ENCODE measurements at places on chromosomes 11 and 22.
A peak's percentile ranks its signal among the peaks of the same experiment; 100 is the strongest.

- no peak for DNase-seq
These were observed 2.2 kb downstream of the MRPL23 start for GRCh38 chr11:1949302-1949701.

GRCh38 chr11:118202599-118203422, 22.0 kb downstream of the JAML start:
- DNase-seq = no peak

GRCh38 chr11:65066315-65066714, 8.0 kb upstream of the NAALADL1 start:
- no peak for DNase-seq

DNA sequence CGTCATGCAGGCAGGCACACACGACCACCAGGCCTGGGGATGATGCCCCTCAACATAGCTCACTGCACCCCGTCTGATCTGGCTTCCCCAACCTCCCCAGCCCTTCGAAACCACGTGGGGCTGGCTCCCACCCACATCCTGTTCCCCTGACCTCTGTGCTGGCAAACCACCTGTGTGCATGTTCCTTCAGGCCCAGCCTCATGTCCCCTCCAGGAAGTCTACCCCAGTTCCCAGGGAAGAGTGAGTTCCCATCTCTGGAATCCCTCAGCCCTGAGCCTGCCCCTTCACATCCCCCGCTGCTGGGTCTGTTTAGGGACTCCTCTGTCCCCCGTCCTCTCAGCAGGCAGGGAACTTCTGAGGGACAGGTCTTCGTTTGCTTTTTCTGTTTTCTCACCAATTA, 7.1 kb downstream of the SLC7A4 start:
- DNase-seq = no peak

DNA sequence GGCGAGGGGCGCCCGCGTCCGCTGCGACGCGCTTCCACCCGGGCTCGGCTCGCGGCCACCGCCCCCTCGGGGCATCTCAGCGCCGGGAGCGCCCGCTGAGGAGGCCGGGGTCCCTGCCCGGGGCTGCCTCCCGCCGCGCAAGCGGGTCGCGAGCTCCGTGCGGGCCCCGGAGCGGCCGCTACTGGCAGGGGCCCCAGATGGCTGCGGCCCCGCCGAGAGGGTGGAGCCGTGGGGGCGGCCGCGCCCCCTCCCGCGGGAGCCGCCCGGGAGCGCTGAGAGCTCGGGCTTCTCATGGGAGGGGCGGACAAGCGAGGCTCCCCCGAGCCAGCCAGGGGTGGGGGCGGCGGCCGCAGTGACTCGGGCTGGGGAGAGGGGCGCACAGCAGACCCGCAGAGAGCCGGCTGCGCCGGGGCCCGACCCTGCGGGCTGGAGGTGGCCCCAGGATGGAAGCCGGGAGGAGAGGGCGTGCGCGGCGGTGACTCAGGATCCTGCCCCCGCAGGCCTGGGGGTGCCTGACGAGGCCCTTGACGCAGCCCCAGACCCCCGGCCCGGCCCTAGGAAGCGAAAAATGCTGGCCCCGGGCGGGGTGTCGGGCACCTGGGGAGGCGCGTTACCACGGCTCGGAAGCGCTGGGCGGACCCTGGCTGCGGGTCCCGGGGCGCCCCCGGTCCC, 603 bp upstream of the ZFTA start:
- DNase-seq = no peak

DNA sequence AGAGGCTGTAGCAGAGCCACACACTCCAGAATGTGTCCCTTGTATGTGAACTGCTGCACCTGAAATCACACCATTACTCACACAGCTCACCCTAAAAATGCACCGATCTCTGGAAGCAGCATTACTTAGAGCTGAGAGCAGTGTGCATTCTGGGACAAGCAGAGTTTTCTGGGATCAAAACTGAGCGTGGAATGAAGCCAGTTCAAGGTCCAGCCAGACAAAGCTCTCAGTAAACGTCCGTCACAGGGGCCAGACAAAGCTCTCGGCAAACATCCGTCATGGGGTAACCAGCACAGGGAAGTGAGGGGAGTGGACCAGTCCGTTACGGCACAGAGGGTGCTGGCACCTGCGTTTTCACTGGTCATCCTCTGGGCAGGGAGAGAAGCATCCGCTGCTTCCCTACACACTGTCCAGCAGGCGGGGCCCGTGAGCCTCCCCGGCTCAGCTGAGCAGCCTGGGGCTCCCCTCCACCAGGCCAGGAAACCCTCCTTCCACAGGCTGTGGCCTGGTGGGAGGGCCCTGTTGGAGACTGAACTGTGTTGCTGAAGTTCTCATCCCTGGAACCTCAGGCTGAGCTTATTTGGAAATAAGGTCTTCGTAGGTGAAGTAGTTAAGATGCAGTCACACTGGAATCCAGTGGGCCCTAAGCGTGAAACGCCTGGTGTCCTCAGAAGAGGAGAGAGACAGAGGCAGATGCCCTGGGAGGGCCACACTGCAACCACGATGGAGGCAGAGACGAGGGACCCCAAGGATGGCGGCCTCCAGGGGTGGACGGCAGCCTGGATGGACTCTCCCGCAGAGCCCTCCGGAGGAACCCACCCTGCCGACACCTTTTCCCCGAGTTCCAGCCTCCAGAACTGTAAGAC, 883.9 kb downstream of the BRD1 start:
- no peak for DNase-seq

- no peak for DNase-seq
These were observed 45.4 kb upstream of the GLYAT start for GRCh38 chr11:58776891-58777710.

- DNase-seq = no peak
These were observed 49.9 kb upstream of the TRIM77 start for GRCh38 chr11:89660234-89660633.

DNA sequence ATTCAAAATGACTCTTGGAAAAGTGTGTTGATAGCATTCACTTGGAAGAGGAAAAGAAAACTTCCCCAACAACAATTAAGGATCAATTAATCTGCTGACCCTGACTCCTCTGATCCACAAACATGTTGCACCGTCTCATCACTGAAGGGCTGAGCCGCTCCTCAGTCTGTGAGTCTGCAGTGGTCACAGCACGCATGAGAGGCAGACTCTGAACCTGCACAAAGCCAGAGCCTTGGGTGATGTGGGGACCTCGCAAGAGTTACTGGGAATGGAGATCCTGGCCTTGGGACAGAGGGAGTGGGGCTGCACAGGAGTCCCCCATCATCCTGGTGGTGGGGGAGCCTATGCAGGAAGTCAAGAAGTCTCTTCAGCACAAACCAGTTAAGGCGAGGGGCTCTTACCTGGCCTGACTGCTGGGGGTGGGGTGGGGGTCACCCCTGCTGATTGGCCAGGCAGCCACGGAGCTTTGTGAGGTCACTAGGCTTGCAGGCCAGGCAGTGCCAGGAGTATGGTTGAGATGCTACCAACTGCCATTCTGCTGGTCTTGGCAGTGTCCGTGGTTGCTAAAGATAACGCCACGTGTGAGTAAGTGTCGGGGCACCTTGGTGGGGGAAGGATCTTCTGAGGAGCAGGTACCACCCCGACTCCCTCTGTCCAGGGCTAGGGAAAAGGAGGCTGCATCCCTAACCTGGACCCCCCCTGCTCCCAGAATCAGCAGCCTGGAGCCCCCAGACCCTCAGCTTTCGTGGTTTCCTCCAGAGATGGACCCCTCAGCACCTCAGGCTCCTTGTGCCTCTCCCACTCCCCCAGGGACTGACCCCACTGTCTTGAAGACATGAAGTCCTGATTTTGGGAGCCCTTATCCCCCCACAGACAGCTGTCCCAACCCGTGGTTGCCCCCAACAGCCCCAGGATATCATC, at the start of gene ACR:
Gene ACR (plus strand): TSS at position 477 of the 921 bp plus-strand sequence. CDS start 32 bp downstream, at position 509.
- DNase-seq = no peak

- no peak for DNase-seq
These were observed 22.9 kb downstream of the SYTL2 start for GRCh38 chr11:85787809-85788760.

GRCh38 chr22:32318361-32318760, 39.3 kb upstream of the RFPL3 start:
- no peak for DNase-seq

GRCh38 chr11:60280412-60280811, at the start of gene MS4A4A:
Gene MS4A4A (plus strand): TSS chr11:60280666. CDS start chr11:60280676, 10 bp downstream.
- DNase-seq = no peak

GRCh38 chr22:32631507-32632255, 157.1 kb downstream of the FBXO7 start:
- no peak for DNase-seq

DNA sequence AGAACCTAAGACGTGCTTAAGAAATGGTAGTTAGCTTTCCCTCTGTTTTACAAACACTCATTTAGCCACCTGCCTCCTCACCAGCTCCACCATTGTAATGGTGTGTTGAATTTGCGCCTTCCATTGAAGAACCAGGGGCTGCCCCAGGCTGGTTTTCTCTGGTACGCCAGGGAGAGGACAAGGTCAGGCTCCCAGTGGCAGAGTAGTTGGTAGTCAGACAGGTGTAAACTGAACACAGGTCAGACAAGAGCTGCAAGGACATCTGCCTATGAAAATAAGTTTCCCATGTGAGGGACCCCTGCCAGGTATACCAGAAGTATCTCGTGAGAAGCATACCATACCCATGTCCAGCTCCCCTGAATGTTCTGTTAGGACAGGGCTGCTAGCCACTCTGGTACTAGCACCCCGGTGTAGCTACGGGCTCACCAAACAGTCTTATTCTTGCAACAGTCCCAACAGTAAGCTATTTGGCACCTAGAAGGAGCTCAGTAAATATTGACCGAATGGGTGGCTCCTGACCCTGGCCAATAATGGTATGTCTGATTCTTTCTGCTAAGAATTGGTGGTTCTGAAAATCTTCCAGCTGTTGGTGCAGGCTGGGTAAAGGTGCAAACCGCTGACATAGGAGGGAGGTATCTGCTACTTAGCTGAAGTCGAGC, 359.0 kb downstream of the LARGE1 start:
- no peak for DNase-seq

DNA sequence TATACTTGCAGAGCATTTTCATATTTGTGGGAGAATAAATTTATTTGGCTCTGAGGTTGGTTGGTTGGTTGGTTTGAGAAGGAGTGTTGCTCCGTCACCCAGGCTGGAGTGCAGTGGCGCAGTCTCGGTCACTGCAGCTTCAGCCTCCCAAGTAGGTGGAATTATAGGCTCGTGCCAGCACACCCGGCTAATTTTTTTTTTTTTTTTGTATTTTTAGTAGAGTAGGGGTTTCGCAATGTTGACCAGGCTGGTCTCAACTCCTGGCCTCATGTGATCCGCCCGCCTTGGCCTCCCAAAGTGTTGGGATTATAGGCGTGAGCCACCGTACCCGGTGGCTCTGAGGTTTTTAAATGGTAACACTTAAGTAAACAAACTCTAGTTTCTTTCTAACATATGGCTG, 161.1 kb downstream of the TEAD1 start:
- DNase-seq = no peak

GRCh38 chr11:94647926-94648325, 80.8 kb downstream of the PIWIL4 start:
- peak; percentile 91 for DNase-seq

All from fibroblast of the aortic adventitia (primary cell).